ENCODE measurements at places on chromosomes 2 and 18. TPM values are rescaled to one million over a fixed set of nuclear protein-coding genes. Genes with fewer than 3 reads are reported as not detected.

DNA sequence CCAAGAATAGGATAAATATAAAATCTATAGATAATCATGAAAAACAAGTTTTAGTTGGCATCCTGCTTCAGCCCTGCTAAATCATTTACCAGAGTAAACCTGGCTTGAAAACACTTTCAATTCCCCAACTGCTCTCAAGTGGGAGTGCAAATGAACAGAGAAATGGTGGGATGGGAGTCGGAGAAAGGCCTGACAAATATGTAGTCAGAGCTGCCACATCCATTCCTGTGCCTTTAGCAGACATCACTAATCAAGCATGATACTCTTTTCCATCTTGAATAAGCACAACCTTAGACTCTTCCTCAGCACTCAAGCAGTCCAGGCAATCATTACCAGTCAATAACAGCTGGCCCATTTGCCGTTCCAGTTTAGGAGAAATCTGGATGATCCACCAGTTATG lies 101.3 kb downstream of the ANKRD44 start:
- DNase-seq = peak; percentile 33

DNA sequence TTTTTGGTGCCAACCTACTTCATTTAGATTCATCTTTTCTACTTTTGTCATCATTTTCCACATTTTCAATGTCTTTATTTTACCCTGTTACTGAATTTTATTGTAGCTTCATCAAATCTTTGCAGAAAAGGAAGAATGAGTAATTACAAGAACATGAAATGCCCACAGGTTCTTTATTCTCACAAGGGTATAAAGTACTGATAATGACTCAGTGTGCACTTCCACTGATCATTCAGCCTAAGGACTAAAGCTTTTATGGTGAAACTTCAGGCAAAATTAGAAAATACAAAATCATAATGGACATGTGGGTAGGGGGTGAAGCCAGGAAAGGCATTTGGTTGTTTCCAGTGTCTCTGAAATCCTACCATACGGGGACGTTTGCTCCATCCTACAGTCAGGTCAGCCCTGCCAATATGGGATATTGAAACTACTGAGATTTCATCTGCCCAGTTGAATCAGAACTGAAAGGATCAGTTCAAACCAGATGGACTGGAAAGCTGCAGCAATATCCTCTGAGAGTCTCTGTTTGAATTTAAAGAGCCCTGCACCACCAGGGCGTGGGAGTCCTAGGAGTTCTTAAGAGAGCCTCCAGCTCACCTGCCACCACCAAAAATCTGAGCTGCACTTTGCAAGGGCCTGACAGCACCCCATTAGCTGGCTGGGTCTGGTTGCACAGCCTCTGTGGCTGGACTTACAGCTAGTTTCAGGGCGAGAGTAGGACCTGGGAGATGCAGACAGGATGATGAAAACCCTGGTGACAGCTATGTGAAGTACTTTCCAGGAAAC lies 390.4 kb downstream of the CMPK2 start:
- no peak for DNase-seq

DNA sequence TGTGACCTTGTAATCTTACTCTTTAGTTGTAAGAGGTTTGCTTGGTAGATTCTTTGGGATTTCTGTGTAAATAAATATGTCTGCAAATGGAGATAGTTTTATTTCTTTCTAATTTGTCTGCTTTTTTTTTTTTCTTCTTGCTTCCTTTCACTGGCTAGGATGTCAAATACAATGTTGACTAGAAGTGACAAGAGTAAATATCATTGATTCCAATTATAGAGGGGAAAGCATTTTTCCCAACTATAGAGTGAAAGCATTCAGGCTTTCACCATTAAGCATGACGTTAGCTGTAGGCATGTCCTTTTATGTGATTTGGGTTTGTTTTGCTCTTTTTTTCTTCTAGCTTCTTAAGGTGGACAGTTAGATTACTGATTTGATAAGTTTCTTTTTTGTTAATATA lies 191.5 kb downstream of the MCFD2 start:
- DNase-seq = no peak

DNA sequence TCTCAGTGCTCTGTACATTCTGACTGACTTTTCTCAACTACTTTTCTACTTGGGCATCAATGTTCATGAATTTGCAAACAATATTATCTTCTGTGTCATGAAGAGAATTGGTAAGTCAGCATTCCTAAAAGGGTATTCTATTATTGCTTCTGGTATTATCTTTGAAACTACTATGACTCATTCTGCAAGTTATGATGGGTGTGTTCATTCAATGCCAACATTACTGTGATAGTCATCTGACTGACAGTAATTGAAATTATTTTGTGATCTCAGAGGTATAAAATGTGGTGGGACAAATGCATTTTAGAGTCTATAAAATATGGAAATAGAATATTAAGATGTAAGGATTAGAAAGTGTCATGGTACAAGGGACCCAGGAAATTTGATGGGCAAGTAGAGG lies 736.0 kb upstream of the CELF4 start:
- no peak for DNase-seq

COL6A3 gene
- total RNA-seq = 1.5 TPM

TBR1 gene
- total RNA-seq = not detected

ADD2 gene
- total RNA-seq = 1.1 TPM
